ENCODE measurements at places on chromosomes 12 and 14. TPM values are rescaled to one million over a fixed set of nuclear protein-coding genes. Genes with fewer than 3 reads are reported as not detected.

The HOXC12 gene
- not detected for total RNA-seq

The GPRC5D gene
- not detected for total RNA-seq

The MSI1 gene
- 0.93 TPM for total RNA-seq

DNA sequence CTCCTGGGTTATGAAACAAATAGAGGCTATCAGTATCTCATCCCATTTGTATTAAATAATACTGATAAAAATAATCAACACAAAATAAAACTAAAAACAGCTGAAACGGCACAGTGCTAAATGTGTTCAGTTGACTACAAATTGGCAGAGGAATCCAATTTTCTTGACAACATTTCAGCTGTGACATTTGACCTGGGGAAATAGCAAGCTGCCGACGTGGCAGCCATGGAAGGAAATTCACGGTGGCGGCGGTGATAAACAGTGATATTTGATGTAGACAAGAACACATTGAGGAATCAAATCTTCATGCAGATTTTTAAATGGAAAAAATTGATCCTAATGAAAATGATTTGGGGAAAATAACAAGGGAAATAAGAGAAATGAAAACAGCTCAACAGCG, 159.1 kb upstream of the RTL1 start:
- H3K4me3 ChIP-seq, result no peak overlapping the region
- no peak overlapping the region for H3K27ac ChIP-seq
- H3K27me3 ChIP-seq, result no peaks in the 10 kb centered on the region
- H3K4me1 ChIP-seq, result no peaks in the 10 kb centered on the region

- H3K36me3 ChIP-seq, result no peaks in the 10 kb centered on the region
- no peak for DNase-seq
- no peak overlapping the region for H3K4me3 ChIP-seq
- no peaks in the 10 kb centered on the region for H3K4me1 ChIP-seq
- no peak overlapping the region for H3K27ac ChIP-seq
- no peaks in the 10 kb centered on the region for H3K27me3 ChIP-seq
These were observed 24.8 kb upstream of the TMEM106C start for GRCh38 chr12:47938594-47938993.

- no peak overlapping the region for H3K4me3 ChIP-seq
- no peak overlapping the region for H3K27ac ChIP-seq
- no peaks in the 10 kb centered on the region for H3K27me3 ChIP-seq
- no peak for DNase-seq
- peaks cover 8% of the 10 kb centered on the region for H3K4me1 ChIP-seq
These were observed 21.1 kb downstream of the KRT18 start for GRCh38 chr12:52969828-52970569.
